ENCODE measurements at places on chromosomes 6 and 20.
A peak's percentile ranks its signal among the peaks of the same experiment; 100 is the strongest.

DNA sequence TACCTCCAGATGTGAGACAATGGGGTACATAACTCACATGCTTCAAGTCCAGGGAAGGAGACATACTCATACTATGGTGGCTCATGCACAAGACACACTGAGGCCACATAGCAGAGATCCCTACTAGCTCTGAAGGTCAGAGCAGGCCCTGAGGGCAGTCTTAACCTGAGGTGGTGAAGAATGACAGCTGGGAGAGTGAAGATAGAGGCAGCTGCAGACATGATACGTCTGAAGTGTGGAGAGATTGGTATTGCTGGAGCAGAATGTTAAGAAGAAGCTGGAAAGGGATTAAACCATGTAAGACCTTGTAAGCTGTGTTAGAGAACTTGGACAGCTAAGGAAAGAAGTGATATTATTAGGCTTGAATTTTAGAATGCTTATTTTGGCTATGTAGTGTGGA lies 32.9 kb downstream of the PGM3 start:
- no peak for DNase-seq

GRCh38 chr6:21437581-21437980 lies 156.0 kb upstream of the SOX4 start:
- no peak for DNase-seq

DNA sequence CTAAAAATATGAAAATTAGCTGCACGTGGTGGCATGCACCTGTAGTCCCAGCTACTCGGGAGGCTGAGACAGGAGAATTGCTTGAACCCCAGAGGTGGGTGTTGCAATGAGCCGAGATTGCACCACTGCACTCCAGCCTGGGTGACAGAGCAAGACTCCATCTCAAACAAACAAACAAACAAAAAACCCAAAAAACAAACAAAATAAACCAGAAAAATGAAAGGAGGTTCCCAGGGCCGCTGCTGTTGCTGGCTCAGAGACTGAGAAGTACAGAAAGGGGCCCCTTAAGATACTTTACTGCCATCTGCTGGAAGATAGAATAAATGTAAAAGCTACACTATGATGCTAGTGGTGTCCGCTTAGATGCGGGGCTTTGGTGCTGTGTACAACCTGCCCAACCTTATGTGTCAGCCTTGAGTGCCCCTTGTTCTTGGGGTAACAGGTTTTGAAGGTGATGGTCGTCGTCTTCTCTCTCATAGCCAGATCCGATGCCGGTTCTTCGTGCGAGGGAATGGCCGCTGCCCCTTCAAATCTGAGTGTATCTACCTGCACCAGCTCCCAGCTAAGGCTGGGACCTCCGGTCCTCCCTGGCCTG lies 2.8 kb upstream of the FANCE start:
- peak; percentile 69 for DNase-seq

GRCh38 chr20:47989957-47990356 lies 204.7 kb upstream of the SULF2 start:
- DNase-seq = no peak

DNA sequence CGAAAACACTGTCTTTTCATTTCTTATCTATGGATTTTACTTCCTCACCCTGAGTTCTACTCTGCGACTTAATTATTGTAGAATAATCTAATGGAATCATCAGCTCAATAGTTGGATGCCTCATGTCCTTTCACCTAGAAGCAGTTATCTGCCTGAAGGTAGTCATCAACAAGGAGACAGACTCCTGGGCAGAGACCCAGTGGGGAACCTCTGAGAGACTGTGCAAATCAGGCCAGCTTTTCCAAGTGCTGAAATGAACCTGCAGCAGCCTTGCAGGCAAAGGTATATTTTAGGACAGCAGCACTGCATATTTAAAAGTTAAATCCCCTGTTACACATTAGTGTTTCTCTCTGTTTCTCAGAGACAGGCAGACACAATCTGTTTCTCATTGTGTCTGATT lies 99.7 kb upstream of the STMND1 start:
- DNase-seq = no peak

DNA sequence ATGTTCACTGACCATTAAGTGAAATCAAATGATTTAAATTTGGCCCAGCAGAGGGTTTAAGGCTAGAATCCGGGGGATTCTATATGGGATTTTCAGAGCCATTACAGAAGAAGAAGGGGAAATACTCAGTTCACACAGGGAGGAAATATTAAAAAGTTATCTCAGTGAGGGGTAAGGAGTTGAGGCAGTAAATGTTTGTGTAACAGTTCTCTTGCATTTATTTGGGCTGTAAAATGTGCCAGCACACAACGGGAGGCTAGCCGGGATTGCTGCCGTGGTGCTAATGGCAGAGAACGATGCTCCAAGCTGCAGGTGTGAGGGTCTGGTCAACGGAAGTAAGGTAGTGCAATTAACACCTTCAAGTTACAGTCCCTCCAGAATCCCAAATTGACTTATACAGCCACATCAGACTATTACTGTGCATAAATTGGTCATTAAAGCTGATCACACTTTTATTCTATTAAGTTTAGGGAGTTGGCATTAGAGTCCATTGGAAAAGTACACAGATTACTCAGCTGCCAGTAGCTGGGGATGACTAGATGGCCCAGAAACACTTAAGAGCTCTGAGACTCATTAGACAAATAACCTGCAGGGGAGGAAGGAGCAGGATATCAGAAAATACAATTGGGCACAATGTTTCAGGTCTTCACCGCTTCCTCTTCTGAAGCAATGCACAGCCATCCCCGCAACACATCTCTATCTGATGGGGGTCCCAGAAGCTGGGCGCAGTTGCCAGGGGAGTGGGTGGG lies 31.3 kb downstream of the PPP1R3G start:
- peak; percentile 86 for DNase-seq

GRCh38 chr20:4216142-4216735 lies 200.9 kb upstream of the RNF24 start:
- DNase-seq = no peak

- no peak for DNase-seq
Measured at GRCh38 chr6:138803861-138804260, 8.0 kb downstream of the ECT2L start.

GRCh38 chr6:106244931-106245330 lies 80.6 kb downstream of the ATG5 start:
- DNase-seq = no peak

GRCh38 chr20:23178806-23179205 lies 92.7 kb upstream of the CD93 start:
- DNase-seq = no peak

GRCh38 chr6:49906526-49906925 lies 40.2 kb upstream of the CRISP1 start:
- no peak for DNase-seq

- no peak for DNase-seq
Measured at GRCh38 chr6:166611631-166612030, 15.4 kb downstream of the RPS6KA2 start.

- no peak for DNase-seq
Measured at GRCh38 chr6:28349344-28349891, 329 bp upstream of the ZKSCAN3 start.

Measured in NCI-H2081 (cell line).